ENCODE measurements at places on chromosomes 2 and 18. TPM values are rescaled to one million over a fixed set of nuclear protein-coding genes. Genes with fewer than 3 reads are reported as not detected.

IL36B gene
- total RNA-seq, result not detected

PTPRM gene
- total RNA-seq, result 7.7 TPM

TEX44 gene
- not detected for total RNA-seq

SERPINB5 gene
- total RNA-seq, result not detected

AGXT gene
- total RNA-seq, result not detected

DNA sequence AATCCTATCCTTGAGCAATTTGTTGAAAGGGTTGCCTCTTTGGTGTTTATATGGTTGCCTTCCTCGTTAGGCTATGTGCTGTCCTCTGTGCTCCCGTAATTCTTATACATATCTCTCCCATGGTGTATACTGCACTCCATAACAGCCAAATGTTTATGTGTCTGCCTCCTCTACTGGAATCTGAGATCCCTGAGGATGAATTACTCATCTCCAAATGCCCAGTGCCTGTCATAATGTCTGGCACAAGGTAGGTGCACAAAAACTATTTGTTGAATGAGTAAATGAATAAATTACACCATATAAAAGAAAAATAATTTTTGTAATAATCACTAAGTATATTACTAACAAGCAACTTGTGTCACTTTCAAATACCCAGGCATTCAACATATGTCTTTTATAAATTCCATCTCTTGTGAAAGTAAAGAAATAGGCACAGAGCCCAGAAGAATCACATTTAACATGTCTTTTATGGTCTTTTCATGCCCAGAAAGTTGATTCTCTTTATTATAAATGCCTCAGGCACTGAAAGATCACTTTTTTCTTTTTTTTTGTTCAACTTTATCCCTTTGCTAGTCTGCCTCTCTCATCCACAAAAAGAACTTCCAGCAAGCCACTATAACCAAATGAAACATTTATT lies 164.9 kb downstream of the CCDC148 start:
- DNase-seq, result no peak

DNA sequence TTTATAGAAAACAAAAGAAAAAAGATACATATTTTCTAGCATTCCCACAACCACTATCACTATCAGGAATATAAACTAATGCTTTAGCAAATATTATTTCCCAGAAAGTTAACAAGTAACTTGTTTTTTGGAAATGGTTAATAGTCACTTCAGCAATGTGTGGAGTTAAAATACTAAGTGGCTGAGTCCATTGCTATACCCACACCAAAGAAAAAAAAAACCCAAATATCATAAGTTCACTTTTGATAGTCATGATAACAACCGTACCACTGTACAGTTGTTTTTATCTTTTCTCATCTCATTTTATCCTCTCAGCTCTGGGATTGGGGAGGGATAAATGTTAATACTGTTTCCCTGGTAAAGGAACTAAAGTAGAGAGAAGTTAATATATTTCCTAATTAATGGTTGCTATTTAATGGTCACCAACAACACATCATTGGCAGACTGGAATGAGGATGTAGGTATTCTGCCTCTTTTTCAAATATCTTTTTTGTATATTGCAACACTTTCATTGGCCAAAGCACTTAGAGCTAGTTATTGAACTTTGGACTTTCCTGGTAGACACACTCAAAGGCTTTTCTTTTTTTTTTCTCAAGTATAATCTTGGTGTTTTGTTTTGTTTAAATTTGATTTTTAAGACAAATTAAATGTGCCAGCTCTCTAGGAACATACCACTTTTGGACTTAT lies 18.4 kb upstream of the KANSL1L start:
- DNase-seq, result no peak

GRCh38 chr2:205678541-205679142 lies 3.7 kb upstream of the NRP2 start:
- no peak for DNase-seq

DNA sequence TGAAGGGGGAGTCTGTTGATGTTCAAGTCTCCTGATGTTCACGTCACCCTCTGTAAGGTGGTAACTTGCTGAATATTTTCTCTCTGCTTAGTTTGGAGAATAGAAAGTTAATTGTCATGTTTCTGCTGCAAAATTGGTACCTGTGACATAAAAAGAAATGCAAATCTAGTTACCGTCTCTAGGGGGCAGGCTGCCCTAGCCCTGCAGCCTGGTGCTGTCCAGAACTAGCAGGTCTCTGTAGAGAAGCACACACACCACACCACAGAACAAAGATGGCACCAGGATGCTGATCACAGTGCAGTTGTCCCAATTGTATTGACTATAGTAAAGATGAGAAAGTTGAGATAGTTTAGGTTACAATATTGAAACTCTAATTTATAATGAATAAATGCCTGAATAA lies 47.0 kb downstream of the SLC9A4 start:
- DNase-seq, result no peak

DNA sequence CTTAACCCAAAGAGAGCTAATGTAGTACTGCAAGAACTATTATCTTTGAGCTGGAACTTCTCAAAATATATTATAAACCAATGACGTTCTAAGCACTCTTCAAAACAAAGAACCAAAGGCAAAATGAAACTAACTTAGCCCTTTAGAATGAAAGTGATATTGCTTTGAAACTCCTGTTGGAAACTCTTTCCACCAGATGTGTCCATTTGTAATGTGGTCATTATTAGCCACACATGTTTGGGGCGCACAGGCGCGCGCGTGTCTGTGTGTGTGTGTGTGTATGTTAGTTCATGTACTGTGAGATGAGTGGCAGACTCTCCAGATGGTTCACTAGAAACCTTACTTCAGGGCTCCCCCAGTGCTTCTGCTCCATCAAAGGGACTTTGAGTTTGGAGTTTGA lies 323.4 kb downstream of the BCL11A start:
- no peak for DNase-seq

DNA sequence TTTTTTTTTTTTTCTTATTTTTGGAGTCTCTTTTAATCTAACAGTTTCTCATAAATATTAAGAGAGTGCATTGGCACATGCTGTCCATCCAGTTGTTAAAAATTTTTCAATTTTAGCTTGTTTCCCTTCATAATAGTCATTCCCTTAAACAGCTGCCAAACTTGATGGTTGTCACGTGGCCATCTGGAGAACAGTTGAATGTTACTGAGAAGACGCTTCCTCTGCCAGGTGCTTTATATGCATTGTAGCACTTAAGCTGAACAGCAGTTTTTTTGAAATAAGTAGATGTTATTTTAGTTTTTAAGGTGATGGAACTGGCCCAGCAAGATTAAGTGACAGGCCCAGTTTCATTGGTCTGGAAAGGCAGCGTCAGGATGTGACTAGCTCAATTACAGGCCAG lies 3.3 kb downstream of the SMARCAL1 start:
- no peak for DNase-seq

DNA sequence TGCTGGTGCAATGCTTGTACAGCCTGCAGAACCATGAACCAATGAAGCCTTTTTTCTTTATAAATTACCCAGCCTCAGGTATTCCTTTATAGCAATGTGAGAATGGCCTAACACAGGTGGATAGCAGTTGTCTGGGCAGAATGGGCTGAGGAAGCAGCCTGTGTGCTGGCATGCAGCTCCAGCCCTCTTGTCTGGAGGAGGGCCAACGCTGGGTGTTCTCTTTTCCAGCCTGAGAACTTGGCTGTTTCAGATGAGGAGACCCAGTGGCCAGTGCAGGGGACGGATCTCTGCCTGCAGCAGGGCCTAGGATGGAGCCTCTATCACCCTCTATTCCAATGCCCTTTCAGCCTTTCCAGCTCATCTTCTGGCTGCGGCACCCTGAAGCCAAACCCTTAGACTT lies 58.8 kb downstream of the CTIF start:
- DNase-seq, result no peak

DNA sequence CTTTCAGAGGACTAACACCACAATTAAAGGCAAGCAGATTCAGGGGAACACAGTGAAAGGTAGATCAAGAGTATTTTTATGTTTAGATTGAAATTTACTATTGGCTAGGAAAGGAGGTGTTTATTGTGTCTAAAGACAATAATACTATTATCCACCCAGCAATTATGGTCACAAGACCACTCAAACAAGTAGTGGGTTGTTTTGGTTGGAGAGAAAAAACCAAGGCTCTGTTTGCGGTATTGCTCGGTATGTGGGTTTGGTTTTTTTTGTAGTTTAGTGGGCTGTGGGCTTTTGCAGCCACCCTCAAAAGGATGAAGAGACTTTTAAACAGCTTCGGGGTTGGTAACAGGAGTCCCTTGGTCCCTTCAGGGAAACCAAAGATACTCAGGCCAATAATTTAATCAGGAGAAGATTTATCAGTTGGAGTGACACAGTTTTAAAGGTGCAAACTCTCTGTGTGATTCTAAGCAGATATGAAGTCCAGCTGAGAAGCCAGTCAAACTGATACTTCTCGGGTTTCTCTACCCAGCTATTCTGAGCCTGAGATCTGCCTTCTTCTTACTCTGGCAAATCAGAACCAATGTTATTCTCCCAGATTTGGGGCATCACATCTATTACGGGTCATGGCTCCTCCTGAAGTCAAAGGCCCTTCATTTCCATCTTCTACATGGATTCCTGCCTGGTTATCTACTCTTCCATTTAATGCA lies 55.3 kb downstream of the DCC start:
- no peak for DNase-seq

- no peak for DNase-seq
These were observed 53.6 kb downstream of the CCDC68 start for GRCh38 chr18:54905629-54906028.

DNA sequence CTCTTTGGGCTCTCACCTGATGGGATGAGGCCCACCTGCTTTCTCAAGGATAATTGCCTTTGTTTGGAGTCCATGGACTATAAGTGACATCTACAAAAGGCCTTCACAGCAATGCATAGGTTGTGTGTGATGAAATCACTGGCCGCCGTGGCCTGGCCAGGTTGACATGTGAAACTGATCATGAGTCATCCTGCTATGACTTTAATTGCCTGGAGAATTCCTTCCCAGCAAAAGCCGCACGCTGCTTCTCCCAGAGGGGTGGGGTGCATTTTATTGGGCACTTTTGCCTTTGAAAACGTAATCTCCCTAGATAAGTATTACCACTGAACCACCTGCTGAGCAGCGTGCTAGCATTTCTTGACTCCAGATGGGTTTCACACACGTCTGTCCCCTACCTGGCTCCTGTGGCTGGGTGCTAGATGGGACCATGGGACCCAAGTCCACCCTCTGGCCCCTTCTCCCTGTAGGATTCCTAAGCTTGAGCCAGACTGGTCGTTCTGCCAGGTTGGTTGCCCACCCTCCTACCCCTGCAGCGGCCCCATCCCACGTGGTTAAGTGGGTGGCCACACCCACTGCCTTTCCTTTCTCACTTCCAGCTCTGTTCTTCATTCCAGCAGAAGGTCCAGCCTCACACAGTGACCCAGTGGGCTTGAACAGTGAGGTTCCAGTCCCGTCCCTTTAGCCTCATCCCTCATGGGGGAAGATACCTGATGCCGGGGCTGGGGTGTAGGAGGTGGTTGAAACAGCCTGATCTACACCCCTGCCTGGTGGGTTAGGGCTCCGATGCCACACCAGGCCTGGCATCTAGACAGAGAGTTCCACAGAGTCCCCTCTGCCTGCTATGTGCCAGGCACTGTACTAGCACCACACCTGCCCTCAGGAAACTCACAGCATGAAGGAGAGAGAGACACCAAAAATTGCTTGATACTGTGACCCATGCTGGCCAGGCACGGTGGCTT lies 89.6 kb downstream of the GBX2 start:
- no peak for DNase-seq

DNA sequence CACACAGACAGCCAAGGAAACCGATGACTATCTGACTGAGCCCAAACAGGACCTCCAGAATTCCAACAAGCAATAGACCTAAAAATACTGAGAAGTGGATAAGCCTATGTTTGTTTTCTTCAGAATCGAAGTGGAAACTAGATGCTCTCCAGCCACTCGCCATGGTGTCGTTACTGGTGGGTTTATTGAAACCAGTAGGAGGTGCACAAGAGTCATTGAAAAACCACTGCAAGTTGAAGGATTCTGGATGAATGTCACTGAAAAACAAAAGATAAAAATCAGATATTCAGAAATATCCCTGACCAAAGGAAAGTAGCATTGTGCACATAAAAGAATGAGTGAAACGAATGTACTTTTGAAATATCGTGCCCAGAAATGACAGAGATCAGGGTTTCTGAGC lies 15.3 kb downstream of the TM4SF20 start:
- DNase-seq, result no peak

DNA sequence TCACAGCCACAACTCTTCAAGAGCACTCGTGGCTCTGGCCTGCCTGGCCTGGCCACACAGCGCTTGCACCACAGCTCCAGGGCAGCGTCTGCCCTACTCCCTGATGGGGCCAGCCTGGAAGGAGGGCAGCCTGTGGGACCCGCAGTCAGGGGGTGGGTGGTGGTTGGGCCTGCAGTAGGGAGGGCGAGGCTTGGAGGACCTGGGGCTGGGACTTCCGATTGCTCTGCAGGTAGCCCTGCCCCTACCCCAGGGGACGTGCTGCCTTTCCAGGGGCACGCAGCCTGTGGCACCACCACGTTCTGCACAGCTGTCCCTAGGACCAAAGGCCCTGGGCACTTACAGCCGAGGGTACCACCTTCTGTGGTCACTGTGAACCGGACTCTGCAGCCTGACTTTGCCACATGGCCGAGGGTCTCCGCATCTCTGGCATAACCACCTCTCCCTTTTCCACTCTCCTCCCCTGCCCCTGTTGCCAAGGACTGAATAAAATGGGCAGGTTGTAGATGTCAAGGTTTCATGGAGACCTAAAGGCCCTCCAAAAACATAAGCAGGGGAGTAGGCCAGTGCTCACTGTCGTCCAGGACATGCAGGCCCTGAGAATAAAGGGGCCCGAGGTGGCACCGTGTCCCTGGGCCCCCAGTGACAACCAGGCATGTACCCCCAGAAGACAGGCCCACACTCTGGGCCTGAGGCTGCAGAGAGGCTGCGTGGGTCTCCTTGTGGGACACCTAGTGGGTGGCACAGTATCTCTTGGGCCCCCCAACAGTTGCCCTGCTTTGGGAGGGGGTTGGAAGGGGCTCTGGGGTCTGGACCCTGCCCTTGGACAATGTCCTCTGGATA lies 87.3 kb downstream of the INHBB start:
- no peak for DNase-seq

DNA sequence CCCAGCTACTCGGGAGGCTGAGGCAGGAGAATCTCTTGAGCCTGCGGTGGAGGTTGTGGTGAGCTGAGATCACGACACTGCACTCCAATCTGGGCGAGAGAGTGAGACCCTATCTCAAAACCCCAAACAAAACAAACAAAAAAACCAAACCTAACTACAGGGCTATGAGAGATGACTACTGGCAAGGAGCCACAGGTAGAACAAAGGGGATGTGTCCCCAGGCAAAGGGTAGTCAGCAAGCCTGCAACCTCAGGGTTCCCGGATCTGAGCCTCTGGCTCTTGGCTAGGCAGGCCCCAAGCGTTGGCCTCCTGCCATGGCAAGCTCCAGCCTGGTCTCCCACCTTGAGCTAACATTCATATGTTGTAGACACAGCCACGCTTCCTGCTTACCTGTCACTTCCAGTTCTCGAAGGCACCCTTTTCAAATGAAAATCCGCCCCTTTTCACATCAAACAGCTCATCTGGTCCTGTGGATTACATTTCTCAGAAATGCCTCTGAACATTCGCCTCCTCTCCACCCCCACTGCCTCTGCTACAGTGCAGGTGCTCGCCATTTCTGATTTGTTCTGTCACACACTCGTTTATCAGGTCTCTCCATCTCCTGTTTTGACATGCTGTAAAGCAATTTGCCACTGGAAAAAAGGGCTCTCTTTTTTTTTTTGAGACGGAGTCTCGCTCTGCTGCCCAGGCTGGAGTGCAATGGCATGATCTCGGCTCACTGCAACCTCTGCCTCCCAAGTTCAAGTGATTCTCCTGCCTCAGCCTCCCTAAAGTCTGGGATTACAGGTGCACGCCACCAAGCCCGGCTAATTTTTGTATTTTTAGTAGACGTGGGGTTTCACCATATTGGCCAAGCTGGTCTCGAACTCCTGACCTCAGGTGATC lies 13.1 kb upstream of the ACTR3 start:
- no peak for DNase-seq
